ENCODE measurements at places on chromosomes 16 and 17.
A peak's percentile ranks its signal among the peaks of the same experiment; 100 is the strongest.

- no peak for DNase-seq
Measured at GRCh38 chr17:41437254-41437653, 3.5 kb downstream of the KRT38 start.

- no peak for DNase-seq
Measured at GRCh38 chr16:30722443-30722842, 23.5 kb downstream of the SRCAP start.

DNA sequence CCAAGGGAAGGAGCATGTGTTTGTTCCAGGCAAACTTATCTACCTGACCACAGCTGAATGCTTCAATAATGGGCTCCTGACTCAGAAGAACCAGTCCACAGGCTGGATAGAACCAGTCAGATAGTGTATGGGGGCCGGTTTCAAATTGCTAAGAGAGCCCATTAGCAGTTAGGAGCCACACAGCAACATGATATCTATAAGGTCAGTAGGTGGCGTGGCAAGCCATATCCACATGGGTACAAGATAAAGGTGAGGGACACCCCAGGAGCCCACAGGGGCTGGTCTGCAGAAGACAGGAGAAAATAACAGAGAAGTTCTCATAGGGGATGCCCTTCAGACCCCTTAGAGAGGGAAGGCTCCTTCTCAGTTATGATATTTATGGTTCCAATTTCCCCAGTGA, 31.6 kb upstream of the CDRT15 start:
- no peak for DNase-seq

DNA sequence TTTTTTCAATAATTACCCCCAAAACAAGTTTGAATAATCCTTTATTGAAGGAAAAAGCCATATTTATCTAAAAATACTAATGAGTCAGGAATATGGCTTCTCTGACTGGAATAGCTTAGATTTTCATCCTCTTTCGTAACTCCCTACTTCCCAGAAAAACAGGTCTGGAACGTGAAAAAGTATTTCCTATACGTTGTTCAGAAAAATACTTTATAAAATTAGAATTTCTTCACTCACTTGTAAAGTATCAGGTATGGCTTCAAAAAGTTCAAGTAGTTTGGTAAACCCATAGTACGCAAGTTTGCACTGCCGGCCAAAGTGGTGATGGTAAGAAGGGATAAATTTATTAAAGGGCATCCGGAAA, 33.7 kb downstream of the MARF1 start:
- no peak for DNase-seq

GRCh38 chr16:52568983-52569690, 22.2 kb upstream of the TOX3 start:
- peak; percentile 91 for DNase-seq

GRCh38 chr17:51353296-51353695, 93.0 kb downstream of the UTP18 start:
- no peak for DNase-seq

DNA sequence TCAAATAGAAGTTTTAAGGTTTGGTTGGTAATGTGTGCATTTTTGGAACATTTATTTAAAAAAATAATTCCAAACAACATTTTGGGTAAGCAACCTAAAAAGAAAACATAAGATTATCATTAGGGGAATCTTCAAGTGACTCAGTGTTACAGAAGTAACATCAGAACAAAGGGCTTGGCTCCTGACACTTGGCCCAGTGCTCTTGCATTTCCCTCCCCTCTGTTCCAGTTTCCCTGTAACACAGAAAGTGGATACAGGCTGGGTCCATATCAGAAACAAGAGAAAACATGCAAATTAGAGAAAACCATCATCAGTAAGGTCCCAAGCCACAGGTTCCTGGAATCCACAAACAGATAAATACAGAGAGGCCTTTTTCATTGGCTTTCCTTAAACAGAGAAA, 40.1 kb downstream of the SKAP1 start:
- DNase-seq = no peak

DNA sequence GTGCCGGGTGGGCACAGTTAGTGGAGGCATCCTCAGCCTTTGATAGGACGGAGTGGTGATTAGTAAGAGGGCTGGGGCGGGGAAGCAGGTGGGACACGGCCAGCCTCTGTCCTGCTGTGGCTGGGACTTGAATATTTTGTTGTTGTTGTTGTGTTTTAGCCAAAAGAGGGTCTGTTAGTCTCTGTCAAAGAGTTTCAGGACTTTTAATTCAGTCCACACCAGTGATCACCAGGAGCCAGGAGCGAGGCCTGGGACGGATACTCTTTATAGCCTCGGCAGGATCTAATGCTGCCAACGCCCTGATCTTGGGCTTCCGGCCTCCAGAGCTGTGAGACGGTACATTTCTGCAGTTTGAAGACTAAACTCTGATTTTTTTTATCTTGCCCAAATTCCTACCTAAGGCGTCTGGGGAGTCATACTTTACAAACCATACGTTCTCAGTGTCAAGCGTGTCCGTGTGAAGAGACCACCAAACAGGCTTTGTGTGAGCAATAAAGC, 2.9 kb upstream of the RNF213 start:
- DNase-seq = no peak

DNA sequence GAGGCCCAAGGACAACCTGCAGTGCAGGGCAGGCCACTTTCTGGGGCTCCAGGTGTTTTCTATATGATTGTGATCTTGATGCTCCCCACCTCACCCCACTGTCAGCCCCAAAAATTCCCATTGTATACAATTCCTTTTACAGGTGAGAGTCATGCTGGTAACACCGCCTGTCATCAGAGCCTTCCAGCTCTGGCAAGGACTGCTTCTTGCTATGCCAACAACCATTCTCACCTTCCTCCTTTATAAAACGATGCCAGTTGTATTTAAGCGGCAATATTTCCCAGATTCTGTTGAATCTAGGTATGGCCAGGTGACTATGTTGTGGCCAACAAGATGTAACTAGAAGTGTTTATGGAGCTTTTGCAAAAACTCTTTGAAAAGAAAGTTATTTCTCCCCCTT, 30.4 kb upstream of the CALB2 start:
- DNase-seq = no peak

- no peak for DNase-seq
Measured at GRCh38 chr17:48294806-48295361, 135.1 kb downstream of the SKAP1 start.

DNA sequence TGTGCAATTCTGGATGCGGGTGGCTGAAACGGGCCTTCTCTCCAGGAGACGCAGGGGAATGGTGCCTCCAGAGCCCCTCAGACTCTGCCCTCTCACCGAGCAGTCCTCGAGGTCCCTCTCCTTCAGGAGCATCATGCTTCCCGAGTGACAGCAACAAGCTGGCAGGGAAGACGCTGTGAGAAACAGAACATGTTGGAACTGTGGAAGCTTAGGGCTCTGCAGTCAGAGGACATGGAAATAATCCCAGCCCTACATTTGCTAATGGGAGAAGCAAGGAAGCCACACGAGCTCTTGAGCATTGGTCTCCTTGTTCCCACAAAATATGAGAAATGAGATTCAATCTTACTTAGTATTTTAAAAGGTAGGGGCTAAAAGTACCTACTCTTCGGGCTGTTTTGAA, 115.0 kb downstream of the DYNLRB2 start:
- no peak for DNase-seq

- DNase-seq = no peak
Measured at GRCh38 chr17:13740686-13741085, 139.0 kb upstream of the HS3ST3A1 start.

DNA sequence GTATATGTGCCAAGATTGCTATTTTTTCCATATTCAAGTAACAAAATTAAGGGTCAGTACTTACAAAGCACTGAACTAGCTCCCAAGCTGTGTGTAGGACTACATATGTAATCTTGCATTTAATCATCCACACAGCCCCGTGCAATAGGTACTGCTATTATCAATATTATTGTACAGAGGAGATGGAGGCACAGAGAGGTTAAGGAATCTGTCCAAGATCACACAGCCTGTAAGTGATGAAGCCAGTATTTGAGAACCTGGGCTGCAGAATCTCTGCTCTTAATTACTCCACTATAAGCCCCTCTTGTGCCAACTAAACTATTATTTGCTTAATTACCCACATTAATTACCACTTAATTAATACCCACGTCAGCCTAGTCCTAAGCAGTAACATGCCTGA, 134.1 kb downstream of the KATNIP start:
- DNase-seq = no peak

- DNase-seq = peak; percentile 81
Measured at GRCh38 chr16:74743668-74744299, 30.8 kb downstream of the FA2H start.

GRCh38 chr17:82686366-82687324, 11.9 kb downstream of the RAB40B start:
- DNase-seq = no peak

- no peak for DNase-seq
Measured at GRCh38 chr17:58233543-58233942, 4.8 kb upstream of the LPO start.

GRCh38 chr17:31286587-31286986, 10.5 kb downstream of the OMG start:
- no peak for DNase-seq

- DNase-seq = no peak
Measured at GRCh38 chr16:72921106-72921505, 126.8 kb downstream of the ZFHX3 start.

- no peak for DNase-seq
Measured at GRCh38 chr16:75252946-75253911, 1.8 kb upstream of the BCAR1 start.

- DNase-seq = peak; percentile 75
Measured at GRCh38 chr16:4614571-4615383, at the start of gene UBALD1. TSS of gene UBALD1 (minus strand) at chr16:4614888. CDS start at chr16:4614797, 91 bp downstream.

- no peak for DNase-seq
Measured at GRCh38 chr17:14840616-14841231, 424.4 kb downstream of the PMP22 start.

GRCh38 chr16:78709137-78709884, 609.9 kb downstream of the WWOX start:
- no peak for DNase-seq

DNA sequence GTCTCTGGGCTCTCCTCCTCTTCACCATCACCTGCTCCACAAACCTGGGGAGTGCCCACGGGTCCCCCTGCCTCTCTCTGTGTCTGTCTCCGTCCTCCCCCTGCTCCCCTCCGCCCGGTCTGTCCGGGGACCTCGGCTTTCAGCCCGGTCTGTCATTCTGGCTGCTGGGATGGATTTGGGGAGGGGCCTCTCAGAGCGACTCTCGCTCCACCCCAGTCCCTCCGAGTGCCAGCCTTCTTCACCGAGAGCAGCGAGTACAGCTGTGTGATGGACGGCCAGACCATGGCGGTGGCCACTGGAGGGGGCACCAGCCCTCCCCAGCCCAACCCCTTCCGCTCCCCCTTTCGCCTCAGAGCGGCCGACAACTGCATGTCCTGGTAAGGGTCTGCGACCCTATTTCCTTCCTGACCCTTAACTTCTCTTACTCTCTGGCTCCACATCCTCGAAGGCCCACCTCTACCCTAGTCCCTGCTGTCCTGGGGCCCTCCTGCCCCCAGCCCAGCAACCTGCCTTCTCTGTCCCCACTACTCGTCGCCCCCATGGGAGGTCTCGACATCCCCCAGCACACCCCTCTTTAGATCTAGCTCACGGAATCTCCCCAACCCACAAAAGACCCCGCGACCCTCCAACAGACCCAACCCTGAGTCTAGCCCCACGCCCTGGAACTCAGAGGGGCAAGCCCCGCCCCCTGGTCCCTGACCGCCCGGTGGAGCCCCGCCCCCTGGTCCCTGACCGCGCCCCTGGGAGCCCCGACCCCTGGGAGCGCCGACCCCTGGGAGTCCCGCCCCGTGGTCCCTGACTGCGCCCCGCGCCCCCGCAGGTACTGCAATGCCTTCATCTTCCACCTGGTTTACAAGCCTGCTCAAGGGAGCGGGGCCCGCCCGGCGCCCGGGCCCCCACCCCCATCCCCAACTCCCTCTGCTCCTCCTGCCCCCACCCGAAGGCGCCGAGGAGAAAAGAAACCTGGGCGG, 5.6 kb upstream of the CXCL16 start:
- no peak for DNase-seq

GRCh38 chr16:15690296-15690695, 40.3 kb downstream of the NDE1 start:
- DNase-seq = no peak

GRCh38 chr17:45432405-45433158, at the start of gene ARHGAP27:
TSS of gene ARHGAP27 (minus strand) at chr17:45432870. CDS start at chr17:45430279, 2,591 bp downstream.
- DNase-seq = peak; percentile 22

DNA sequence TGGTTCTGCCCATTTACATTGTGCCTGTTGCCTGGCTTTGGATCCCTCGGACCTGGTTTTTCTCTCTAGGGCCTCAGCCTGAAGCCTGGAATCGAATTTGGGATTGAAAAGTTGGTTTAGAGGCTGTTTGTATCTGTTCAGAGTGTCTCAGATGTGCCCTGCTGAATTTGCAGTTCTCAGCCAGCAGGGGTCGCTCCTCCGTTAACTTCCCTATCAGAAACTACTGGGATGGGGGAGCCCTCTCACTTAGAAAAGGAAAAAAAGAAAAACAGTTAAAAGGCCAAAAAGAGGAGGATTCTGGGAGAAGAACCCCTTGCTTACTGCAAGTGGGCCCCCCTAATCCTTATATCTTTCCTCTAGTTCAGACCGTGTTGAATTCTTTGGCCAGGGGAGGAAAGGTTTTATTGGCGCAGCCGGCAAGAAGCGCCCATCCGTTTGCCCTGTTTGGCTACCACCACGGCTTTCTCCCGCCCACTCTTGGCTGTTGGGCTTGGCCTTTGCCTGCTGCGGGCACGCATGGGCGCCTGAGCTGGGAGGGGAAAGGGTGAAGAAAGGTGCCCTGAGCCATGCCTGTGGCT, 8.7 kb downstream of the FZD2 start:
- DNase-seq = no peak

DNA sequence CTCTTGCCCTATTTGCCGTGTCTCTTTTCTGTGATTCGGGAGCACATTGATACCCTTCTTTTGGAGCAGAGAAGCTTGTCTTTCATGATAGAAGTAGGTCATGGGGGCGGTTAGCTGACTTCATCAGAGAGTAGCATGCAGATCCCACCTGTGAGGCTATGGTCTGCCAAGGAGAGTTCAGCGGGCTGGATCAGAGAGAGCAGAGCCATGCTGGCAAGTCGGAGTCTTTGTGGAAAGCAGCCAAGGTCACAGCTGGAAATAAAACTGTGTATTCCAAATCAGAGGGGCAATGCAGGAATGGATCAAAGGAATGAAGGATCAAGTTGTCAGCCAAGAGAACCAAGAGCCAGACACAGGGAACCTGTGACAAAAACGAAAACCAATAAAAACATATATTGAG, 595.9 kb downstream of the WWOX start:
- DNase-seq = no peak

Measured in NCI-H510A treated with DMSO at 0.1 percent for 48 hours (cell line).